Putamen (tissue), 1 donor: ENCODE measurements at places on chromosomes 5 and 9.

DNA sequence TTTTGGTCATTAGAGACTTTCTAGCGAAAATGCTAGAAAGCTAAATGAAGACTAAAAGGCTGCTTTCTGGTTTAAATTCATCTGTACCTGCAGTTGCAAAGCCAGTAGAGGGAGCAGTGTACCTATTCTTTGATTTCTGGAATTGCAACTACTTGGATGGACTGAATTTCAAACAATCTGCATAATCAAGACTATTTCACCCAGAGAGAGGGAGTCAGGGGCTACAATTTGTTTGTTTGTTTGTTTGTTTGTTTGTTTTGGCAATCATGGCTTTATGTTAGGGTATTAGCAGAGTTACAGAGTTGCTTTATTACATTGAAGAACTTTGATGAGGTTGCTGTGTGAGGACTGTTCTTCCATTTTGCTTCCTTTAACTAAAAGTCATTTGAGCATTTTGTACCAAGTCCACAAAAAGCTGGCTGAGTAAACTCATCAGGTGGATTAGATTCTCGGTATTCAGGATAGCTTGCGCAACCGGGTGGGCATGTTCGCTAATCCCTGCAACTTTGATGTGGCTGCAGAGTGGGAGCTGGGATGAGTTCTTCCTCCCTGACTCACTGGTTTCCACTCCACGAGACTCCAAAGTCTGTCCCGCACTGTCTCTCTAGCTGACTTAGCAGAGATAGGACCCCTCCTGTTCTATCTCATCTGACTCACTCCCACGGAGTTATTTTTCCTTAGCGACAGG is 80.0 kb upstream of the TUT7 start:
- DNase-seq = peak; percentile 30

- no peak for DNase-seq
These were observed 7.2 kb downstream of the PDLIM4 start for GRCh38 chr5:132264546-132265335.

DNA sequence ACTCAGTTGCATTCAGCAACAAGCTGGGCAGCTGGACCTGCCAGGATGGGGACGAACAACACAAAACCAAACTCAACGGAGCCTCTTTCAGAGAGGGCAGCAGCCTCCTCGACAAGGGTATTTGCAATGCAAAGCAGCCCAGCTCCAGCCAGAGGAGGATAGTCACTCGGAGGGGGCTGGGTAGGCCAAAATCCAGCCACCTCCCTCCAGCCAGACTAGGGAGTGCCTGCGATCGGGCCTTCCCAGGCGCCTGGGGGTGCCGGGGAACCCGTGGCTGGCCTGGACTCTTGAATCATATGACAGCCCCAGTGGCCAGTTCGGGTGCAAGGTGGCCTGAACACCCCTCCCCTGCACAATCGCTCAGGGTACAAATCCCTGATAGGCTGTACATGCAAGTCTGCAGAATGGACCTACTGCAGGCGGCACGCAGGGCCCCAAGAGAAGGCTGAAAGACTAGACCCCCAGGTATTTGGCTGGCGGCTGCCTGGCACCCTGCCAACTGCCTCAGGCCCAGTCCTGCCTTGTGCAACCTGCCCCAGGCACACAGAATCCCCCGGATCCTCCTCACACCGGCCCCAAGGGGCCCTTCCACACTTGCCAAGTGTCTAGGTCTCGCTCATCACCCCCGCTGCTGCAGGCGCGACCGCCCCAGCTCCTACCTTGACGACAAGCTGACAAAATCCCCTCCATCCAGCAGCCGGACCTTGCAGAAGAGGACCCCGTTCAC is 1.3 kb downstream of the EEIG1 start:
- peak; percentile 94 for DNase-seq

GRCh38 chr5:180824630-180825476 is 22.2 kb upstream of the MGAT1 start:
- DNase-seq = no peak

GRCh38 chr5:91332267-91333045 is 50.7 kb downstream of the ARRDC3 start:
- no peak for DNase-seq

DNA sequence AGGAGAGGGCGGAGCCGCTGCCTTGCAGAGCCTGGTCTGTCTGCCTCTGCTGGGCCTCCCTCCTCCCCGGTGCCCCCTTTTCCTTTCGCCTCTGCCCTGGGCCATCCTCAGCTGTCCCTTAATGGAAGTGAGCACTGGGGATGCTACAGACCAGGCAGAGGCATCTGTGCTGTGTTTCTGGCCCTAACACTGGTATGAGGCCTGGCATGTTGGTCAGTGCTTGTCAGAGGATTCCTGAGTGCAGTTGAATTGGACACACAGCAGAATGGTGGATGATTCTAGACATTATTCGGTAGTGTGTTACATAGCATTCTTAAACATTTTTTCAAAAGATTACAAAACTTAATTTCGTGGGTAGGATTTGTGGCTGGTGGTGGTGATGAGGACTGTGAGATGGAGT is 88.6 kb downstream of the EHMT1 start:
- no peak for DNase-seq

DNA sequence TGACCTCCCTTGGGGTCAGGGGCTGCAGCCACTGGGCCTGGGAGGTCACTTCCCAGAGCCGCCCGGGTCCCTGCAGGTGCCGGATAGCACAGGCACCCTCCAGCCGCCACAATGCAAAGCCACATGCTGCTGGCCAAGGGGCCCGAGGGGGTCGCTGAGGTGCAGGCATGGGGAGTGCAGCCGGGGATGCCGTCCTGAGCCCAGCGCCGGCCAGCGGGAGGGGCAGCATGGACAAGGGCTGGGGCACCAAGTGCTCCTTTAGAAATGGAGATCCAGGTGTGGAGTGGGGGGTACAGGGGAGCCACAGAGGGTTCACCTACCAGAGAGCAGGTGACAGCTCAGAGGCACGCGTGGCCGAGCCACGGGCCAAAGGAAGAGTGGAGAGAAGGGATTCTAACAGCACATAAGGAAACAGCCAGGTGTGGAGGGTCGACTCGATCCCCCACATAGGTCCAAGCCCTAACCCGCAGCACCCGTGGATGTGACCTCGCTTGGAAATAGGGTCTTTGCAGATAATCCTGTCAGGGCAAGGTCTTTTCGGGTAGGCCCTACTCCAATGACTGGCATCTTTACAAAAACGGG is 24.7 kb downstream of the ZDHHC11B start:
- DNase-seq = no peak

GRCh38 chr5:138353560-138354080 is 1.1 kb downstream of the KDM3B start:
- no peak for DNase-seq

GRCh38 chr9:20357037-20357432 is 265.3 kb downstream of the MLLT3 start:
- DNase-seq = peak; percentile 26

DNA sequence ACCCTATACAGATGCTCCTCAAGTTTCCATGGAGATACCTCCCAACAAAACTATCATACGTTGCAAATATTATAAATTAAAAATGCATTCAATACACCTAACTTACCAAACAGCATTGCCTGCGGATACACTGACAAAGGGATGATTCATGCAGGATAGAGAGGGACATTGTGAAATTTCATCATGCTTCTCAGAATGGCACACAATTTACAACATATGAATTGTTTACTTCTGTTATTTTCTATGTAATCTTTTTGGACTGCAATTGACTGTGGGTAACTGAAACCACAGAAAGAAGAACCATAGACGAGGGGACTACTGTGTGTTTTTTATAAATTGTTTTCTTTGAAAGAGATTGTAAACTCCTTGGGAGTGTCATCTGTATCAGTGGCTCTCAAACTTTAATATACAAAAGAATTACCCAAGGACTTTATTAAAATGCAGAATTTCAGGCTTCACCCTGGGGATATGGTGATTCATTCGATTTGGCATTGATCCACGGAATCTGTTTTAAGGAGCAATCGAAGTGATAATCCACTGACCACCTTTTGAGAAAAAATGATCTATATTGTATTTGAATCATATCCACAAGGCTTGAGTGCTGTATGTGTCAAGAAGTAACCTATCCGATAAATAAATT is 146.4 kb downstream of the SGCD start:
- DNase-seq = no peak

GRCh38 chr9:124760719-124761118 is 10.4 kb downstream of the NR6A1 start:
- no peak for DNase-seq

DNA sequence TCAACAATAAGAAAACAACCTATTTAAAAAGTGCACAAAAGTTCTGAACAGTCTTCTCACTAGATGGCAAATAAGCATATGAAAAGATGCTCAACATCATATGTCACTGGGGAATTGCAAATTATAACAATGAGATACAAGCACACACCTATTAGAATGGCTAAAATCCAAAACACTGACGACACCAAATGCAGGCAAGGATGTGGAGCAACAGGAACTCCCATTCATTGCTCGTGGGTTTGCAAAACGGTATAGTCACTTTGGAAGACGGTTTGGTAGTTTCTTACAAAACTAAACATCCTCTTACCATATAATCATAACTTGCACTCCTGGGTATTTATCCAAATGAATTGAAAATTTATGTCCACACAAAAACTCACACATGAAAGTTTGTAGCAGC is 100.9 kb upstream of the TBC1D2 start:
- DNase-seq = no peak

- DNase-seq = peak; percentile 33
These were observed 93.8 kb upstream of the FANCC start for GRCh38 chr9:95411054-95411892.

GRCh38 chr5:179008667-179009066 is 13.5 kb upstream of the GRM6 start:
- no peak for DNase-seq

- no peak for DNase-seq
These were observed 10.9 kb upstream of the RHOBTB3 start for GRCh38 chr5:95720094-95720786.

GRCh38 chr5:170648541-170648940 is 135.0 kb upstream of the GABRP start:
- DNase-seq = no peak

DNA sequence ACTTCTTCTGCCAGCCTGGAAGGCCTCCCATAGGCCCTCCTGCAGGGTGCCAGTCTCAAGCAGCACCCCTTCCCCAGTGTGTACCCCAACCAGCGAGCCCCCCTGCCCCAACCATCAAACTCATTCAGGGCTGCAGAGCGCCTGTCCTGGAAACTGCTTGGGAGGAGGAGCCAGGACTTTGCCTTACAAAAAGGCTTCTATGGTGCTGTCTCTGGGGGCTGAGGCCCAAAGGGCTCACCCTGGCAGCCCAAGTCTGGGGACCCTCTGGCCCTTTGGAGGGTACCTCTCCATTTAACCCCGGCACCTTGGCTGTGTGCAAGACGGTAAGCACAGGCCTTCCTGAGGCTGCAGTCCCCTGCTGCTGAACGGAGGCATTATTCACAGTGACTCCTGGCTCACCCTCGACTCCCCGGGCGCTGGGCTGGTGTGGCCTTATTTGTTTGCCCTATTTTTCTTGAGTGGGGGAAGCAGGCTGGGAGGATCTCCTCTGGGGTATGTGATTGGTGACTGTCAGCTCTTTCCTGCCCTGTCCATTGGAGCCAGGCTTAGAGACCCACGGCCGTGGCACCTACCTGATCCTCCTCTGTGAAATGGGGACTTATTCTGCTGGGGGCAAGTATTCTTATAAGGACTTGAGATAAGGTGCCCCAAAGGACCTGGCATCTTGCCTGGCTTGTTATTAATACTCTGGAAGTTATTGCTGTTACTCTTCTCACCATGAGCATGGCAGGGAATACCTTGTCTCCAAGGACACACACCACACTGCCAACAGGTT is 5.8 kb downstream of the LMX1B start:
- no peak for DNase-seq

DNA sequence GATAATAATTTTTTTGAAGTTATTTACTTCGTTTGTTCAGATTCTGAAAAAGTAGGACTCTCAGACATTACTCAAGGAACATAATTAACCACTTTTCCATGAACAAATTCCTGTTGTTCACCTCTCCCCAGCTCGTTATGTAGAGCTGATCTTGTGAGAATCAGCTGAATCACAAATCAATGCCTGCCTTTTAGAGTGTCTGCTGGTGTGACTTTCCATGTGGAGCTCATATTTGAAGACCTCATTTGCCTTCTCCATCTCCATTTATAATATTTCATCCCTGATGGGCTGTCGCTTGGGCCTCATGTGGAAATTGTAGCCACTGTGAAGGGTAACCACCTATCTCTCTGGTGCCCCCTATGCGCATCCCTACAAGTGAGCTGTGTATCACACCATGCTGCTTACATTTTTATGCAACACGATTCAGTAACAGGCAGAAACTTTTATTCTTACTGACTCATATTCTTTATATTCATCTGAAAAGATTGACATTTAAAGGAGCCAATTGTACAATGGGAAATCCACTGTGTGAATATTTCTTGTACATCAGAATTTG is 111.3 kb downstream of the STK32A start:
- no peak for DNase-seq

GRCh38 chr9:37656936-37657335 is 6.2 kb downstream of the FRMPD1 start:
- DNase-seq = no peak

DNA sequence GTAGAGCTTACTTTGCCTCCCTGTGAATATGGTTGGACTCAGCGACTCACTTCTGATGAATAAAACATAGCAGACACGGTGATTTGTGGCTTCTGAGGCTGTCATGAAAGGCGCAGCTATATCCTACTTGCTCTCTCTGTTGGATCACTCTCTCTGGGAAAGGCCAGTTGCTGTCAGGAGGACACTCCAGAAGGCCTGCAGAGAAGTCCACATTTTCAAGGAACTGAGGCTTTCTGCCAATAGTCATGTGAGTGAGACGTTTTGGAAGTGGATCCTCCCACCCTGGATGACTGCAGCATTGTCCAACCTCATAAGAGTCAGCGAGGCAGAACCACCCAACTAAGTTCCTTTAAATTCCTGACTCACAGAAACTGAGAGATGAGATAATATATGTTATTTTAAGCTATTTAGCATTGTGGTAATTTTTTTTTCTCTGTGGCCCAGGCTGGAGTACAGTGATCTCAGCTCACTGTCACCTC is 156.0 kb upstream of the MAST4 start:
- no peak for DNase-seq

- no peak for DNase-seq
These were observed 78.2 kb downstream of the GOLM1 start for GRCh38 chr9:86021166-86021565.

DNA sequence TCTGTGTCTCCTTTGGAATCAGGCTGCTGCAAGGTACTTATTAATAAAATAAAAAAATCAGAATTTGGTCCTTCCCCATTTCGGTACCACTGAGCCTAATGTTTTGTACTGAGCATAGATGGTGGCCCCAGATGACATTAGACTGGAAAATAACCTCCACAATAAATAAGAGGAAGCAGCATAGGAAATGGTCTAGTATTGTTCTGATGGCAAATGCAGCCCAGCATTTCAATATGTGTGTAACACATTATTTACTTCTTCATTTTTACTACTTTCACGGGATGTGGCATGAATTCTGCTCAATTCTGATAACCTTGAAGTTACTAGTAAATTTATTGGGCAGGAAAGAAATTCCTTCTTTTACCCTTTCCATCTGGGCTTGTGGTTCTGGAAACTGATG is 295.6 kb downstream of the ADGRV1 start:
- no peak for DNase-seq

GRCh38 chr9:99807276-99807852 is 14.3 kb upstream of the NR4A3 start:
- peak; percentile 61 for DNase-seq
